ENCODE measurements at places on chromosomes 16 and 17.

- DNase-seq, result no peak
Measured at GRCh38 chr17:62075308-62075815, 10.3 kb upstream of the MED13 start.

- no peak for DNase-seq
Measured at GRCh38 chr17:66925811-66926500, 38.6 kb upstream of the CACNG4 start.

- DNase-seq, result no peak
Measured at GRCh38 chr16:50245417-50246298, 20.7 kb upstream of the ADCY7 start.

- DNase-seq, result no peak
Measured at GRCh38 chr17:43620581-43620980, 41.1 kb downstream of the MEOX1 start.

DNA sequence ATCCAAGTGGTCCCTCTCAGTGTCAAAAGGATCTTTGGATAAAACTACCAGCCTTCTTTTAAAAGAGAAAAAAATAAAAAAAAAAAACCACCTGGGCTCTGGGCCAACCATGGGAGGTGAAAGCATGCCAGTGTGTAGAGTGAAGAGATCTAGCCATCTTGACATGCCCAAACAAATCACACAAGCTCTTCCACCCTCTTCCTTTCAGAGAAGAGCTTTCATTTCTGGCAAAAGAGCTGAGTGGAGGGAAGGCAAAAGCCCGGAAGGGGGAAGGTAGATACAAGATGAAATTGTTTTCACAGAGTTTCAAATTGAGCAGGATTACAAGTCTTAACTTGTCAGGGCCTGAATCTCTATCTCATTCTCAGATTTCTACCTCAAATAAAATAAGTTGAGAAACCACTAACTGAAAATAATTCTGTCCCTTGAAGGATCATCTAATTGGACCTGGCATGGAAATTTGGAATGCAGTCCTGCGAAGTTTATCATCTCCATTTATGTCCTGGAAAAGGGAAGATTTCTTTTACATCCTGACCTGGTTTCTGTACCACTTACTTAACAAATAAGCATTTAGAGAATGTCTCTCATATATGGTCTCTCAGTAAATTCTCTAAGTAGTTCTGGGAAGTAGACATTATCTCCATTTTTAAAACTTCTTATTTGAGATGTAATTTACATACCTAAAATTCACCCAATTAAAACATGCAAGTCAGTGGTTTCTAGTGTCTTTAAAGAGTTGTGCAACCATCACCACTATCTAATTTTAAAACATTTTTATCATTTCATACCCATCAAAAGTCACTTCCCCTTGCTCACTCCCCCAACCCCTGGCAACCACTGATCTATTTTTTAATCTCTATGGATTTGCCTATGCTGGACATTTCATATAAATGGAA is 93.7 kb downstream of the TANGO6 start:
- DNase-seq, result no peak

DNA sequence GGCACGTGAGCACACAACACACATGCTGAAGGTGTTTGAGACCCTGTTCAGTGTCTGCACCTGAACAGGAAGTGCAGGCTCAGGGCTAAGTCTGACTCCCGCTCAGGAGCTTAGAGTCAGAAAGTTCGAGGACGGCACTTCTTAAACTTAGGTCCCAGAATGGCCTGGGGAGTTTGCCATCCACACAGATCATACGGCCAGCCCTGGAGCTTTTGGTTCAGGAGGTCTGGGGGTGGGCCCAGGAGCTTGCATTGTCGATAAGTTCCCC is 4.0 kb upstream of the CAMKK1 start:
- DNase-seq, result no peak

- no peak for DNase-seq
Measured at GRCh38 chr17:6098823-6099180, 28.6 kb downstream of the WSCD1 start.

GRCh38 chr17:81387100-81388090 is 7.9 kb upstream of the BAHCC1 start:
- DNase-seq, result peak; percentile 82

DNA sequence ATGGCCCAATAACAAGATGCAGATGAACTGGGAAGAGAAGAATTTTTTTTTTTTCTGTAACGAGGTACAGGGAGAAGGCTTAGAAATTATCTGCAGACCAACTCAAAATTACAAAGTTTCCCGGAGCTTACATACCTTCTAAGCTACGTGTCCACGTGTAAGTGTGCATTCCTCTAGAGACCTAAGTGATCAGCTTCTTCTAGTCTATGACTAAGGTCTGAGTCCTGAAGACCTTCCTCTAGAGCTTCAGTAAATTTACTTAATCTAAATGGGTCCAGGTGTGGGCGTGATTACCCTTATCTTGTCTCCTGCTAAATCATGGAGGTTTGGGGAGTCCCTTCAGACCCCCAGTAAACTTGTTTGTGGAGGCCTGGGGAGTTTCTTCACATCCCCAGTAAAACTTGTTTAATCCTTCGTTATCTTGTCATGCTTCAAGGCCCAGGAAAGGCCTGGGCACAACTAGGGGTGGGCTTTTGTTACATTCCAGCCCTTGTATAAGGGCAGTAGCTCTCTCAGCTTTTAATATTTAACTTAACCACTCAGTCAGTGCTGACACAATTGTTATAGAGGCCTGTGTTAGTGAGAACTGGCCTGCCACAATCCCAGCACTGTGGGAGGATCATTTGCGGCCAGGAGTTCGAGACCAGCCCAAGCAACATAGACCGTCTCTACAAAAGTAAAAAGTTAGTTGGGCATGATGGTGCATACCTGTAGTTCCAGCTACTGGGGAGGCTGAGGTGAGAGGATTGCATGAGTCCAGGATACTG is 342.3 kb downstream of the SNX29 start:
- DNase-seq, result no peak

DNA sequence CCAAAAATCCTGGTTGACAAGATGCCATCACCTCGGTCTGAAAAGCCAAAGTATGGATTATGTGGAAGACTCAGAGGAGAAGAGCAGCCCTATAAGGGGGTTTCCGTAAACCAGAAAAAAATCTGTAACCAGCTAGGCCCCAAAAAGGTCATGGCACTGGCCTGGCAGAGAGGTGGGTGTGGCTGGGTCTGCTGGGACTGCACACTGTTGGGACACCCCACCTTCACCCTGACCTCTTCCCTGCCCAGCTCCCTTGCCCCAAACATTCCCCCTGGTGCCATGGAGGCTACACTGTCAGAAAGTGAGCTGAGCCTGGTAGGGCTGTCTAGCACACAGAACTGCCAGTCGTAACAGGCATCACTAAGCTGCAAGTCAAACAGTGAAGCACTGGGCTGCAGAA is 6.5 kb downstream of the SLC47A2 start:
- DNase-seq, result no peak
